GM19239 (cell line): ENCODE measurements at places on chromosomes 6 and 20.

DNA sequence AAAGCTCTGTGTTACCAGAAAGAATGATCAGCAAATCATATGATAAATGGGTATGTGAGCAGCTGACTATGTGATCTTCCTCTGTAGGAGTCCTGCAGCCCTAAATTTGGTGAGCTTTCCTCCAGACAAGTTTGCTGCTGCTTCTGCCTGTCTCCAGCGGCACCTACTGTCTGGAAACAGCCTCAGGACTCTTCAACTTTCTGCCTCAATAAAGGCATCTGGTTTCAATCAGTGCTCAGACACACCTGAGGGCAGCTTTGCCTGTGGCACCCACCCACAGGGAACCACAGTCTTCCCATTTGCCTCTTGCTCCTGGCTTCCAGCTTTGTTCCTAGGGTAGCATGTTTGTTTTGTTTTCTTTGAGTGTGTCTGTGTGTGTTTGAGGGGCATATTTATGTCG lies 727.9 kb upstream of the MAN1A1 start:
- DNase-seq = no peak

GRCh38 chr6:154476494-154476893 lies 34.0 kb downstream of the CNKSR3 start:
- DNase-seq = no peak

- no peak for DNase-seq
Measured at GRCh38 chr6:167711768-167712730, 114.7 kb upstream of the AFDN start.

GRCh38 chr6:119289651-119290050 lies 59.9 kb downstream of the MAN1A1 start:
- DNase-seq = no peak

DNA sequence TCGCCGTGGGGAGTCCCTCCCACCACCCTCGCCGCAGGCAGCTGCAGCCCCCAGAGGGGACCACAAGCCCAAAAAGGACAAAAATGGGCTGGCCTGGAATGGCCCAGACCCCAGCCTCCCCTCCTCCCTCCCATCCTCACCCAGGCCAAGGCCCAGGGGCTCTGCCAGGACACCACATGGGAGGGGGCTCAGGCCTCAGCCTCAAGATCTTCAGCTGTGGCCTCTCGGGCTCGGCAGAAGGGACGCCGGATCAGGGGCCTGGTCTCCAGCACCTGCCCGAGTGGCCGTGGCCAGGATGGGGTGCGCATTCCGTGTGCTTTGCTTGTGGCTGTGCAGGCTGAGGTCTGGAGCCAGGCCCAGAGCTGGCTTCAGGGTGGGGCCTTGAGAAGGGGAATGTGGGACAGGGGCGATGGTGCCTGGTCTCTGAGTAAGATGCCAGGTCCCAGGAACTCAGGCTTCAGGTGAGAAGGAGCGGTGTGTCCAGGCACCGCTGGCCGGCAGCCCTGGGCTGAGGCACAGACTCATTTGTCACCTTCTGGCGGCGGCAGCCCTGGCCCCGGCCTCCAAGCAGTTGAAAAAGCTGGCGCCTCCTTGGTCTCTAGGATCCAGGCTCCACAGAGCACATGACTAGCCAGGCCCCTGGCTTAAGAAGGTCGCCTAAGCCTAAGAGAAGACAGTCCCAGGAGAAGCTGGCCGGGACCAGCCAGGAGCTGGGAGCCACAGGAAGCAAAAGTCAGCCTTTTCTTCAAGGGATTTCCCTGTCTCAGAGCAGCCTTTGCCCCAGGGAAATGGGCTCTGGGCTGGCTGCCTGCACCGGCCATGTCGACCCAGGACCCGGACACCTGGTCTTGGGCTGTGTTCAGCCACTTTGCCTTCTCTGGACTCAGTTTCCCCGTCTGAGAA lies 35.2 kb upstream of the MRGBP start:
- no peak for DNase-seq

GRCh38 chr20:6975311-6975710 lies 207.8 kb downstream of the BMP2 start:
- no peak for DNase-seq

GRCh38 chr6:154261688-154262397 lies 94.8 kb downstream of the IPCEF1 start:
- DNase-seq = no peak

DNA sequence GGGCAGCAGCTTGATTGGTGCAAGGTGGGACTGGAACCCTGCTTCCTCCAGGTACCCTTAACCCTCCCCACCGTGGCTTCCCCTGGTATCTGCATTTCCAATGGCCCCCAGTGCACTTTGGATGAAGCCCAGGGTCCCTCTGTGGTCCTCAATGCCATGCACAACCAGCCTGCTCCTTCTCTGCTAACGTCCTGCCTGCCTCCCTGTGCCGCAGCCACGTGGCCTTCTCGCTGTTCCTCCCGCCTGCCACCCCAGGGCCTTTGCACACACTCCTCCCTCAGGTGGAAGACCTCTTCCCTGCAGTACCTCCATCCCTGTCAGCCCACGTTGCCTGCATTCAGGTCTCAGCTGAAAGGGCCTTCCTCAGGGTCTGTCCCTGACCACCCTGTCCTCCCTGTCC lies 101.6 kb downstream of the BMP7 start:
- no peak for DNase-seq

GRCh38 chr20:24417485-24417884 lies 51.9 kb upstream of the SYNDIG1 start:
- no peak for DNase-seq

DNA sequence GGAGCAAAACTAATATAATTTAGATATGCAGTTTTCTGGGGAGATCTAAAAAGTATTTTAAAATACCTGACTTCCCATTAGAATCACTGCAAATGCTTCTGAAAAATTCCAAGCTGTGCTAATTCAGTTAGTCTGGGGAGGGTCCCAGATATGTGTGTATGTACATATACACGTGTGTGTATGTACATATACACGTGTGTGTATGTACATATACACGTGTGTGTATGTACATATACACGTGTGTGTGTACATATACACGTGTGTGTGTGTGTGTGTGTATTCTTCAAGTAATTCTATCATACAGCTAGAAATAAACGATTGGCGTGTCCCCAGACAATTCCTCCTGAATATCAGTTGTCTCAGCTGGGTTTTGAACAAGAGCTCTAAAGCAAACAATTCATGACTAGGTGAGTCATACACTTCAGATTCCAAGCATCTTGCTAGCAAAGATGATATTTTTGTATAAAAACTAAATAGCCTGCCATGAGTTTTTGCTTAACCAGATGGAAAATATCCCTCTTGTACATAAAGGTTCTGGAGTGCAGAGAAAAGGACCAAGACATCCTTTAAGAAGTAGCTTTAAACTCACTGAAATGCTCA lies 58.2 kb downstream of the SPACA1 start:
- DNase-seq = no peak

DNA sequence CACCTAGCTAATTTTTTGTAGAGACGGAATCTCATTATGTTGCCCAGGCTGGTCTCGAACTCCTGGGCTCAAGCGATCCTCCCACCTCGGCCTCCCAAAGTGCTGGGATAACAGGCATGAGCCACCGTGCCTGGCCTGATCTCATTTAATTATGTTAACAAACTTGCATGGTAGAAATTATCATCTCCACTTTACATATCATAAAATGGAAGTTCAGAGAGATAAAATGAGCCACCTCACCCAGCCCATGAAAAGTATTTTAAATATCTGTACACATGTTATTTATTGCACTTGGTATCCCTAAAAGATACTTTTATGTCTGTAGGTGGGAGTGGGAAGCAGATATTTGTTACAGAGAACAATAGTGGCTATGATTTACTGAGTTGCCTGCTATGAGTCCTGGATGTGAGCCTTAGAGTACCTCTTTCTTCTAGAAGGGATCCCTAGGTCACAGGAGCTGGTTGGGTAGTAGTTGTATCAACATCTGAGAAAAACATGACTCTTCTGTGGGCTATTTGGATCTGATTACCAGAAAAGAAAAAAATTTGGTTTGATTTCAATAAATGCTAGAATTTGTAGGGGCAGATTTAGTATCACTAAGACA lies 52.4 kb upstream of the EIF2S2 start:
- no peak for DNase-seq

GRCh38 chr6:37051138-37052026 lies 45.9 kb downstream of the FGD2 start:
- peak; percentile 83 for DNase-seq

DNA sequence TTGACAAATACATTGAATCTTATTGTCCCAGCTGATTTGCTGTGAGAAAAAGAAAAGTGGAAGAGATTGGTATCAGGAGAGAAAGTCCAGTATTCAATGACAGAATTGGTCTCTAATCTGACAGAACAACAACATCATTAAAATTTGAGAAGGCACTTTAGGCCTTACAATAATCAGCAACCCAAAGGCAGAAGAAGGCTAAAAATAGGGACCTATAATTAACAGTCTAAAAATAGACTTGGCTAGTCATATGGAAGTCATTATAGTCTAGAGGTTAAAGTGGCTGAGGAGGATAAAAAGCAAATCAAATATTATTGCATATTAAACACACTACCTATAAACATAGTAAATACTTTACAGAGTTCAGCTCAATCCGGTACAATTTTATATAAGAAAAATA lies 393.6 kb upstream of the JAG1 start:
- DNase-seq = no peak

DNA sequence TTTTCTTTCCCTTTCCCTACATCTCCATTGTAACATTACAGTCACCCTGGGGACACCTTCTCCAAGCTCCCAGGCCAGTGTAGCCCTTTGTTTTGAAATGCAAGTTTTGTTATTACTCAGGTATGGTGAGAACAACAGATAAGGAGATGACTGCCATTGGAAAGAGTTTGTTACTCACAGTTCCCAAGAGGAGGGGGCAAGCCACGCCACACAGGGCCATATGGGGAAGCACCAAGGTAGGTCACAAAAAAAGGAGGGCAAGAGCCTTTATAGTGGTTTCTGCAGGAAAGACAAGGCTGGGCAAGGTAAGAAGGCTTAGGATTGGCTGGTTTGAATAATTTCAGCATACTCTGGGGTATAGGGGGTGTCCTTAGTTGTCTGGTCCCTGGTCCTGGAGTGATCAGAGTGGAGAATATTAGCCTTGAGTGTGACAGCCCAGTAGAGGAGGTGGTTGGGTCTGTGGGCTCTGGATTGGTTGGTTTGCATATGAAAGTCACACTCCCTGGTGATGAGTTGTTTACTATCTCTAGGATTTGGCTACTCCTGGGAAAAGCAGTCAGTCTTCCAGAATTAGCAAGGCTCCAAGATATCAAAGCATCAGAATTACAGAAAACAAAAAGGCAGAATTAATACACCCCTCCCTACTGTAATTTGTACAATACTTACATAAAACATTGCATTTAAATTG lies 33.1 kb upstream of the SMLR1 start:
- no peak for DNase-seq

DNA sequence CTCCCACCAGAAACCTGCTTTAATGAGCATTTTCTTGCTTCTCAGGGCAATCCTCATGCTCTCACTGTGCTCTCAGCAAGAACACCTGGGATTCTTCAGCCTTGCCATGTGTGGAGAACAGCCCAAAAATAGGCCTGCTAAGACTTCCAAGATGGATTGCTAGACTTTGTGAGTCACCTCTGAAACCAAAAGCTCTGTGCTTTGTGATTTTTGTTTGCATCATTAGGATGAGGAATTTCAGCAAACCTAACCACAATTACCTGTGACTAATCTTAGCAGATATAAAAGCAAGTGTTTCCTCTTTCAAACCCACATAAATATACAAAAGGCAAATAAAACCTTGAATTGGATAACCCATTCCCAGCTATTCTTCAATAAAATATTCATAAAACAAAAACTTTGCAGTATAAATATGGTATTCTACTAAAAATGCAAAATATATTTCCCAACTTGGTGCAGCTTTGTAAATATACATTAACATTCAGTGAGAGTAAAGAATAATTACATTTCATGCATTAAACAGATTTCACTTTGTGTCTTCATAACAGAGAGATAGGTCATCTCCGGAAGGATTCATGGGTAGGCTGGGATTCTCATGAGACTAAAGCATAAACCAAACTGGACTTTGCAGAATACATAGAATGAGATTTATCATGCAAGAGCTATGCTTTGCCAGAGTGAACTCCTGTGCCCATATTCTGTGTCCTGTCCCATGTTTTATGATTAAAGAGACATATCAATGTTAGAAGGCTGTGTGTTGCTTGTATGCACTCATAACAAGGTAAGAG lies 33.5 kb downstream of the TPBG start:
- no peak for DNase-seq

GRCh38 chr20:37238426-37238825 lies 23.2 kb downstream of the GHRH start:
- DNase-seq = no peak

DNA sequence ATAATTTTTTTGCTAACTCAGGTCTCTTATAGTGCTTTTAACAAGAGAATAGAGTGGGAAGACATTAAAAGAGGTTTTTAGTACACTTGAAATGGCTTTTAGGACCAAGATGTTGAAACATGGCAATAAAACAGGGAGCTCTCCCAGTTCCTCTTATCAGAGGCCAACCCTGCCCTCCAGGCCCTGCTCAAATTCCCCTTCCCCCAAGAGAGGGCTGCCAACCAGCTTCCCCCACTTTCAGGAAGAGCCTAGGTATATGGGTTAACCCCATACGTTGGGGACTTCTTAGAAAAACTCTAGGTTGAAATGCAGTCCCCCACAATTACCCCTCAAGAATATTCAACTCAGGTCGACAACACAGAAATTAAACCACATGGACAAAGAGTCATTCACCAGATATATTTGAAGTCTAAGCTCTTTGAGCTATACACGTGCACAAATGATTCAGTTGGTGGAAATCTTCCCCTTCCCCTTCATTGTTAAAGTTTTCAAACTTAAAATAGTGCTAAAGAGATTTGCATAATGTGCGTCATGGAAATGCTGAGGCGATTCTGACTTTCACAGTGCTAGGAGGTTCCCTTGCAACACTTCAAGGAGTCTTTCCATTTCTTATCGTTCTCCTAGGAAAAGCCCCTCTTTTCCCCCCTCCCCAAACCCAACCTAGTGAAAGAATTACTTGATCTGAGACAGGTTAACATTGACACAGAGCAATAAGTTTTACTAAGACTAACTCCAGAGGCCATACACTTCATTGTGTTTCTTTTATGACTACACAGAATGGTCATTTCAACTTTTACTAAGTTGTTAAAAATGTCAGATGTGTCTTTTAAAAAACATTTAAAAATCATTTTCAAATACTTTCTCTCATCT lies 49.8 kb upstream of the ENPP5 start:
- peak; percentile 4 for DNase-seq

GRCh38 chr6:148103436-148103835 lies 239.2 kb upstream of the SASH1 start:
- no peak for DNase-seq

GRCh38 chr6:87929843-87930288 lies 117.8 kb upstream of the SPACA1 start:
- DNase-seq = peak; percentile 67

- no peak for DNase-seq
Measured at GRCh38 chr6:113599444-113599843, 257.7 kb upstream of the MARCKS start.

GRCh38 chr6:43299338-43300293 lies 1.6 kb downstream of the SLC22A7 start:
- DNase-seq = no peak

GRCh38 chr6:146550911-146551310 lies 7.3 kb downstream of the RAB32 start:
- no peak for DNase-seq
